ENCODE measurements at places on chromosomes 12 and 14.
A peak's percentile ranks its signal among the peaks of the same experiment; 100 is the strongest.

DNA sequence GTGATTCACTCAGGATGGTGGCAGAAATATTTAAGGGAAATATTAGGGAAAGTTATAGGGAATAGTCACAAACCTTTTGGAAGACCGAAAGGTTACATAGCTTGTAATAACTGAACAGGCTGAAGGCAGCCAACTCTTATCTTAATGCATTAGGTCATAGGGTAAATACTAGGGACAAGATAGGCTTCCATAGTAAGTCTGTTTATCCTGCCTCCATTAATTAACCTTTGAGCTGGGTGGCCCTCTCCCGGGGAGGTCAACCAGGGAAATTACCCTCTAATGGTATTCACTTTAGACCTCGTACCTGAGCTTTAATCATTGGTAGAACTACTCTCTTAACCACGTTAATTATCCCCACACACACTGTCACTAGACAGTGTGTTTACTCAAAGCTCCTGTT is 981.8 kb downstream of the SLC16A7 start:
- no peak for ATAC-seq

DNA sequence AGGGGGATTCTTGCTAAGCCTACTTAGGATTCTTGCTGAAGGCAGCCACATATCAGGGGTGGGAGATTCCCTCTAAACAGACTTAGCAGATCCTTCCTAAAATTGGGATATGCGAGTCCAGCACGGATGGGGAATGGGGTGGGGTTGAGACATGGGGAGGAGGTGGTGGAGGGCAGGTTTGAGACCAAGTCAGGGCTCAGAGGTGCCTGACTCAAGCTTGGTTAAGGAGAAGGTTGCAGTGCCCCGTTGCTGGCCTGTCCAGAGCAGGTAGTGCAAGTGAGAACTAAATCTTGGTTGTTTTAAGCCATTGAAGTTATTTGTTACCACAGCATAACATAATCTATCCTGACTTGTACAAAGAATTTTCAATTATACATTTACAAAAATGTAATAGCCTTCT is 359.7 kb downstream of the AACS start:
- ATAC-seq: no peak

- peak; percentile 15 for ATAC-seq
These were observed at the start of gene NCOR2 for GRCh38 chr12:124566997-124567672. TSS of gene NCOR2 (minus strand) at chr12:124567612. CDS start at chr12:124495251, 72,361 bp downstream.

- ATAC-seq: no peak
These were observed 11.7 kb downstream of the PELI2 start for GRCh38 chr14:56129933-56130332.
